ENCODE measurements at places on chromosomes 13 and 19.

GRCh38 chr19:48158210-48158790 lies 11.8 kb downstream of the LIG1 start:
- DNase-seq, result no peak

- no peak for DNase-seq
These were observed 739 bp upstream of the ILF3 start for GRCh38 chr19:10653482-10653731.

GRCh38 chr19:484494-484893 lies 11.8 kb upstream of the MADCAM1 start:
- DNase-seq, result no peak

DNA sequence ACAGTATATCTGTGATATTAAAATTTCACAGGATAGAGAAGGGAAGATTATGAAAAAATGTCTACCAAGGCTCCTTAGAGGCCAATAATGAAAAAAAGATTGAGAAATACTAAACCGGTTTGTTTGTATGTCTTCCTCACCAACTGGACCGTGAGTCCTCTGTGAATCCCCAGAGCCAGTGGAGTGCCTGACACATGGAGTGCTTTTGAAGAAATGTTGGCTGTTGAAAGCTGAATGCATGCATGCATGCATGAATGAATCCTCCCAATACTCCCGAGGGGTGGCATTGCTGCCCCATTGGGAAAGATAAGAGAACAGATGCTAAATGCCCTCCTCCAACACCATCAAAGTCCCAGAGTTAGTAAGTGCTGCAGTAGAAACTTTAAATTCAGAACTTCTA lies 152.7 kb upstream of the SERP2 start:
- no peak for DNase-seq

DNA sequence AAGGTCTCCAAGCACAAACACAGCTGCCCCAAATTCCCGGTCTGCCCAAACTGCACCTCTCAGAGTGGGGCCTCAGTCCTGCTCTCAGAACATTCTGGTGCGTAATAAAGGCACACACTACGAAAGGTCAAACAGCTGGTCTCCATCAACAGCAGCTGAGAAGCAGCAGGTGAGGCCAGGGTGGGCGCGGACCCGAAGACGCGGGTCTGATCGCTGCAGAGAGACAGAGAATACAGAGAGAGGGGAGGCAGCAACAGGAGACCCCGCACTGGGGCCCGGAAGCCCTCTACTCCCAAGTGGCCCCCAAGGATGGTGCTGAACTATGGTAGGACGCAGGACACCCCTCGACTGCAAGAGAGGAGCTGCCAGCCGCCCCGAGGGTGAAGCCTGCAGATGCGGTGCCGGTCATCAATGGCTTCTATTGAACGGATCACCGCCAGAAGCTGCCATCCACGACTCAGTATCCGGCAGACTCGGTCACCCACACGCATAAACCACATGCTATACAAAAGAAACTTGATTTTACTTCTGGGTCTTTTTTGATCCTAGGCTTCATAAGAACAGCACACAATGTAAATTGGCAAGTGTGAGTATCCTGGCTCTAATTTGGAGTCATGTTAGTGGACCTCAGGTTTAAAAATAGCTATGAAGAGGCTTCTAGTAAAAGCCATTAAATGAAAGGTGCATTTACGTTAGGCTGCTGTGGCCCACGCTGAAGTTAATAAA lies 33.4 kb downstream of the STK24 start:
- no peak for DNase-seq

- DNase-seq, result no peak
These were observed 80.1 kb downstream of the GGACT start for GRCh38 chr13:100508455-100508854.

GRCh38 chr19:31418692-31419430 lies 69.6 kb upstream of the TSHZ3 start:
- DNase-seq, result no peak

- DNase-seq, result no peak
These were observed 20.5 kb upstream of the RASA3 start for GRCh38 chr13:114152831-114153371.

- no peak for DNase-seq
These were observed 389.3 kb downstream of the FGF14 start for GRCh38 chr13:102012299-102013293.

DNA sequence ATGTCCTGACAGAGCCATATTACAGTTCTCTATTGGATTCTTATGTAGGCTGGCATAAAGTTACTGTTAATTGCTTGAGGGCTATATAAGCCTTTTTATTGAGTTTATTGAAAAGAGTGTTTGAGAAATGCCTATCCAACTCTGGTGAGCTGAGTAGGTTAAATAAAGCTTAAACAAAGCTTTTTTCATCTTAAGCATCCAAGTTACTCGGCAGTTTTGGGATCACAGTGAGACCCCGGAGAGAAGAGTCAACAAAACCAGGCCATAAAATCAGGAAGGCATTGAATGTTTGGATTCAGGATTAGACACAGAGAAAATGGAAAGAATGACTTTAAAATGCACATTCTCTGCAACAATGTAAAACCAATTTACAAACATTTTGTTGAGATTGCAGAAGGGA lies 588.5 kb downstream of the DACH1 start:
- no peak for DNase-seq

DNA sequence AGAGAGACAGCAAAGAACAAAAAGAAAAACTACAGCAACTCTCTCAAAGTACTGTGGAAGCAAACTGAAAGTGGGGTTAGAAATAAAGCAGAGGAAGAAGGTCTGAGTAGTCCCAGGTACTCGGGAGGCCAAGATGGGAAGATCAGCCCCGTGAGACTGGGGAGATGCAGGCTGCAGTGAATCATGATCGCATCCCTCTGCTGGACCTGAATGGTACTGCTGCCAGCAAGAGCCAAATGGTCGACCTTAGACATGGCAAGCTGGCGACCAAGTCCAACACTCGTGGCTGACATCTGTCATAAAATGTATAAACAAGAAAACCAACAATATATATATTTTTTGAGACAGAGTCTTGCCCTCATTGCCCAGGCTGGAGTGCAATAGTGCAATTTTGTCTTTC lies 33.7 kb upstream of the ZNF724 start:
- DNase-seq, result peak; percentile 27

- DNase-seq, result no peak
These were observed 37.7 kb downstream of the RAP2A start for GRCh38 chr13:97471711-97472110.

GRCh38 chr19:11574689-11575088 lies 2.8 kb downstream of the ACP5 start:
- DNase-seq, result no peak

GRCh38 chr13:91426913-91427312 lies 28.5 kb downstream of the GPC5 start:
- DNase-seq, result no peak

GRCh38 chr19:30228835-30229524 lies 143.2 kb upstream of the ZNF536 start:
- no peak for DNase-seq

- no peak for DNase-seq
These were observed 485 bp upstream of the ZNF845 start for GRCh38 chr19:53333066-53333462.

GRCh38 chr13:44104969-44105368 lies 225.3 kb downstream of the LACC1 start:
- no peak for DNase-seq

- no peak for DNase-seq
These were observed 9.5 kb downstream of the NKPD1 start for GRCh38 chr19:45151320-45151719.

GRCh38 chr13:113327391-113327765 lies 30.3 kb downstream of the LAMP1 start:
- no peak for DNase-seq

DNA sequence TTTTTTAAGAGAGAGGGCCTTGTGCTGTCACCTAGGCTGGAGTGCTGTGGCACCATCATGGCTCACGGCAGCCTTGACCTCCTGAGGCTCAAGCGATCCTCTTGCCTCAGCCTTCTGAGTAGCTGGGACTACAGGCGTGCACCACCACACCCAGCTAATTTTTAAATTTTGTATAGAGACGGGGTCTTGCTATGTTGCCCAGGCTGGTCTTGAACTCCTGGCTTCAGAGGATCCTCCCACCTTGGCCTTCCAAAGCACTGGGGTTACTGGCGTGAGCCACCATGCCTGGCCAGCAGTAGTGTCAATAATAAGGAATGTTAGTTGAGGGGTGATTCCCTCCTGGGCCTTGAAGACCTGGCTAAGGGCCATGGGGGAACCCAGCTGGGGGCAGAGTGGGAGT lies 23.6 kb downstream of the MAST3 start:
- DNase-seq, result no peak

- no peak for DNase-seq
These were observed 1.2 kb downstream of the RCBTB2 start for GRCh38 chr13:48531416-48532255.

GRCh38 chr19:45955905-45956608 lies 17.6 kb downstream of the NOVA2 start:
- DNase-seq, result no peak

DNA sequence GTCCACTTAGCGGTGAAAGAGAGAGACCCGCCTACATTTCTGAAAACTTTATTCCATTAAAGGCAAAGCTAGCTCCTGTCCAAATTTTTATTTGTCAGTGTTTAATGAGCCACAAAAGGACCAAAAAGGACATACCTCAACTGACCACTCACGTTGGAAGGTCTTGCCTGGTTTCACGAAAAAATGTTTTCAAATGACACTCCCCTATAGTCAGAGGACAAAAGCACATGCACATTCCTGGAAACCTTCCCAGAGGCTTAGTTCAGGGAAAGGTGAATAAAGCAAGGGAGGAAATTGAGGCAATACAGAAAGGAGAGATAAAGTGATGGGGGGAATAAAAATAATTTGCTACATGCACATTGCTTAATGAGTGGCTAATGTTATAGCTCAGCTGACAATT lies 55.6 kb downstream of the DOCK9 start:
- DNase-seq, result no peak

GRCh38 chr19:32459204-32459865 lies 53.8 kb downstream of the DPY19L3 start:
- DNase-seq, result no peak

- no peak for DNase-seq
These were observed 10.1 kb upstream of the SLC25A42 start for GRCh38 chr19:19053508-19054314.

DNA sequence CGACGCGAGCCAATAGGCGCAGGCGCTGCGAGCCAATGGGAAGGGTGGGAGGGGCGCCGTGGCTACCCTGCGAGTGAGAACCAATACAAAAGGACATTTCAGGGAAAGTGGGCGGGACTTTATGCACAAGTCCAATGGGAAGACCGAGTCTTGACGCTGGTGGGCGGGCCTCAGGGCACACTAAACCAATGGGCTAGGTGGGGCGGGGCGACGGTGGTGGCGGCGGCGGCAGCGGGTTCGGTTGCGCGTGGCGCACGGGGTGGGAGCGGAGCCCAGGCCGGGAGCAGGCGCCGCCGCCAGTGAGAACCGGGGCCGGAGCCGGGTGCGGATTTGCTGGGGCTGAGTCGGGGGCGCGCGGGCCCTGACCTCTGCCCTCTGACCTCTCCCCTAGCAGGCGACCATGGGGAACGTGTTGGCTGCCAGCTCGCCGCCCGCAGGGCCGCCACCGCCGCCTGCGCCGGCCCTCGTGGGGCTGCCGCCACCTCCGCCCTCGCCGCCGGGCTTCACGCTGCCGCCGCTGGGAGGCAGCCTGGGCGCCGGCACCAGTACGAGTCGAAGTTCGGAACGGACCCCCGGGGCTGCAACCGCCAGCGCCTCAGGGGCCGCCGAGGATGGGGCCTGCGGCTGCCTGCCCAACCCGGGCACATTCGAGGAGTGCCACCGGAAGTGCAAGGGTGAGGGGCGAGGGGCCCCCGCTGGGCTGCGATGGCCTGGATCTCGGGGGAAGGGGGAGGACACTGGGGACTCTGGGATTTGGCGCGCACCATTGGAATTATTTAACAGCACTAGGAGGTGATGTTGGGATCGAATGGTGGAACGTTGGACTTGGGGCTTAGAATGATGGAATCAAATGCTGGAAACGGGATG lies at the start of gene TOMM40:
TSS of gene TOMM40 (plus strand) at position 239 of the 867 bp plus-strand sequence. CDS start at position 401, 162 bp downstream.
- no peak for DNase-seq

DNA sequence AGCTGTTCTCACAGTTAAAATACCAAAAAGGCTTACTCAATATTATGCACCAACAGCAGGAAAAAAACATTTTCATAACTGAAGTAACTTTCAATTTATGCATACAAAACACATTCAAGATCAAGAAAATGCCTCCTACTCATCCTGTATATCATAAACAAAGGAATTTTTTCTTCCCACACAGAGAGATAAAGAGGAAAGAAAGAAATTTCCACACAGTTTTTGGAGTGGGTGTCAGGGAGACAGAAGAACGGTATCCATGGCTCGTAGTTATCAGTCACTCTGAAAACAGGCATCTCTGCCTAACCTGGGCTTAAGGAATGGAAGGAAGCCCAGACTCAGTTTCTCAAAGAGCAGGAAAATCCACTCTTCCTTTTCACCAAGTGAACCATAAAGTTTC lies 92.4 kb upstream of the SIAH3 start:
- DNase-seq, result no peak

DNA sequence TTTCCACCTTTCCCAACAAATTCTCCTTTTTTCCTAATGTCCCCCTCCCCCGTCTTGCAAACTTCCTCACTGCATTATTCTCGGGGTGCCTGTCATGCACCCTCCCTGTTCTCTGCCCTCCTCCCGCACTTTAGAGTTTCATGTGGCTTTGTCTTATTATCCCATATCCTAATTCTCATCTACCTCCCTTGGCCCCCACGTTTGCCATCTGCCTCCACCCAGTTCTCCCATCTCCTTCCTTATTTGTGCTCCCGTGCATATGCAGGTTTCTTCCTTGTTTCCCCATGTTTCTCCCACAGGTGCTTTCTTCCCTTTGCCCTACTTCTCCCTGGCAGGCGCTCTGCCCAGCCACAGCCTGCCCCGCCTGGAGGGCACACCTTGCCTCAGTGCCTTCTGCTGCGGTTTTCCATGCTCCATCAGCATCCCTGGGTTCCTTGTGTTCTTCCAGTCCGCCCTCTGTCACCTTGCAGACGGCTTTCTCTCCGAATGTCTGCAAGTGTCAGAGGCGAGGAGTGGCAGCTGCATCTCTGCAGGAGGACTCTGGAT lies 1.5 kb downstream of the SPATA13 start:
- DNase-seq, result no peak

- DNase-seq, result no peak
These were observed 13.5 kb upstream of the CCDC97 start for GRCh38 chr19:41296433-41296871.

DNA sequence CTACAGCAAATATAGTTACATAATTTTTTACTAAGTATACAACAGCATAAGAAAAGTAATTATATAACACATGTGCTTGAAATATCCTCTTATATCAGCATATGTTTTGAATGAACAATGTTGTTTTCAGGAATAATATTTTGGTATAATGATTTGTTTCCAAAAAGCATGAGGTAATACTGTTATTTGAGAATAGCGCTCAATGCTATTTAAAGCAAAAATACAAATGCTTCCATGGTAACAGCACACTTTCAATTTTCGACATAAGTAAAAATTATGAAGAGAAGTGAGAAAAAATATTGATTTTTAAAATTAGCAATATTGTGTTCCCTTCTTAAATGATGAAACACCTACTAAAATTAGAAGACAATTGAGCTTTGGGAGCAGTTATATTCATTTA lies 715.9 kb upstream of the ATXN8OS start:
- DNase-seq, result no peak

GRCh38 chr19:517721-518597 lies 10.7 kb downstream of the TPGS1 start:
- no peak for DNase-seq

Measured in activated naive CD8-positive, alpha-beta T cell treated with anti-CD3 and anti-CD28 coated beads, Interleukin-2, amount 50 U/mL, for 16 hours (primary cell).